Astrocyte (in vitro differentiated cells and primary cell): ENCODE measurements at places on chromosomes 4 and X.
A peak's percentile ranks its signal among the peaks of the same experiment; 100 is the strongest.

GRCh38 chr4:105471566-105472176 is 2.2 kb downstream of the PPA2 start:
- DNase-seq: peak; percentile 64

- no peak for DNase-seq
These were observed 232.5 kb upstream of the GPRIN3 start for GRCh38 chr4:89539797-89540711.

- peak; percentile 92 for DNase-seq
These were observed 195.5 kb upstream of the VEGFC start for GRCh38 chr4:176988226-176988625.

- peak; percentile 4 for DNase-seq
These were observed 46.4 kb downstream of the GPAT3 start for GRCh38 chr4:83582289-83582785.

DNA sequence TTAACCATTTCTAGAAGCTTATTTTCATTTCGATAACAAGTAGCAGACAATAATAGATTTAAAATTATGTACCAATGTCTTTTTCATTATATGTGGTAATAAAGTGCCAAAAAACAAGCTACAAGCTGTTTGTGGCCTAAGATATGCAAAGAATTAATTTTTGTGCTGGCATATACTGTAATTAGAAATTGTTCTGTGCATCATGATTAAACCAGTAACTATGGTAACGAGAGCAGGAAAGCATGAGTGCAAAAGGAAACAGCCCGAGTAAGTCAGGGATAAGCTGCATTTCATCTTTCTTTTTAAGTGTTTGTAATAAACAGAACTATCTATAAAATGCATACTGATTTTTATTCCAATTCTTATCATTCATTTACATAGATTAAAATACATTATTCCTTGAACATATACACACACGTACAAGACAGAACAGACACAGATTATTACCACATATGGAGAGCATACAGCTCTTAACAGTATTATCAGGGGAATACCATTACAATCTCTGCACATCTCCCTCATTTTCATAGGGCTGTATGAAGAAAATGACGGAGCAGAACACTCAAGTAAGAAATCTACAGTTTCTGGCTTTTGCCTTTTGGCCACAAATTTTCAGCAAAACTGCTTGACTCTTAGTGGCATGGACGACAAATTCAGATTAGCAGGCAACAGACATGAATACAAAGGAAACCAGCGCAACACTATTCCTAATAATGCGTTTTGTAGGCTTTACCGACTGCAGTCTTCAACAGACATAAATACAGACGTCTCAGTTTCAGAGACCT is 121.3 kb upstream of the WDR17 start:
- DNase-seq: no peak

DNA sequence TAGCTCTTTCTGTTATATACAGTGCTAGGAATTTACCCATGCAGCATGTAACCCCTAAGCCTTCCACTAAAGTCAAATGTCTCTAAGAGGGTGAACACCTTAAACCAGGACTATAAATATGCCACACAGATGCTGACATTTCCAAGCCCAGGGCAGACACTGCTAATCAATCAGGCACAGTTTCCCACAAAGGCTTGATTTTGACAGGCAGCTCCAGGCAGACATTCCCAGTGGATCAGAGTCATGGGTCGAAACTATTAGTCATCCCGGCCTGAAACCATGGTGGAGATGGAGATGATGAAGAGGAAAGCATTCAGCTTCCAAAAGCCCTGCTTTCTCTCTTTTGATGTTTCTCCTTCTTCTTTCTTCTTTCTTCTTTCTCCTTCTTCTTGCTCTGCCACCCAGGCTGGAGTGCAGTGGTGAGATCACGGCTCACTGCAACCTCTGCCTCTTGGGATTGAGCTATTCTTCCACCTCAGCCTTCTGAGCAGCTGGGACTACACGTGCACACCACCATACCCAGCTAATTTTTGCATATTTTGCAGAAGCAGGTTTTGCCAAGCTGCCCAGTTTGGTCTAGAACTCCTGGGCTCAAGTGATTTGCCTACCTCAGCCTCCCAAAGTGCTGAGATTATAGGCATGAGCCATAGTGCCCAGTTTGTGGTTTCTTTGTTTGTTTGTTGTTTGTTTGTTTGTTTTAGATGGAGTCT is 21.0 kb upstream of the SORCS2 start:
- DNase-seq: no peak

GRCh38 chrX:105314458-105314857 is 94.0 kb upstream of the TEX13A start:
- DNase-seq: peak; percentile 26

DNA sequence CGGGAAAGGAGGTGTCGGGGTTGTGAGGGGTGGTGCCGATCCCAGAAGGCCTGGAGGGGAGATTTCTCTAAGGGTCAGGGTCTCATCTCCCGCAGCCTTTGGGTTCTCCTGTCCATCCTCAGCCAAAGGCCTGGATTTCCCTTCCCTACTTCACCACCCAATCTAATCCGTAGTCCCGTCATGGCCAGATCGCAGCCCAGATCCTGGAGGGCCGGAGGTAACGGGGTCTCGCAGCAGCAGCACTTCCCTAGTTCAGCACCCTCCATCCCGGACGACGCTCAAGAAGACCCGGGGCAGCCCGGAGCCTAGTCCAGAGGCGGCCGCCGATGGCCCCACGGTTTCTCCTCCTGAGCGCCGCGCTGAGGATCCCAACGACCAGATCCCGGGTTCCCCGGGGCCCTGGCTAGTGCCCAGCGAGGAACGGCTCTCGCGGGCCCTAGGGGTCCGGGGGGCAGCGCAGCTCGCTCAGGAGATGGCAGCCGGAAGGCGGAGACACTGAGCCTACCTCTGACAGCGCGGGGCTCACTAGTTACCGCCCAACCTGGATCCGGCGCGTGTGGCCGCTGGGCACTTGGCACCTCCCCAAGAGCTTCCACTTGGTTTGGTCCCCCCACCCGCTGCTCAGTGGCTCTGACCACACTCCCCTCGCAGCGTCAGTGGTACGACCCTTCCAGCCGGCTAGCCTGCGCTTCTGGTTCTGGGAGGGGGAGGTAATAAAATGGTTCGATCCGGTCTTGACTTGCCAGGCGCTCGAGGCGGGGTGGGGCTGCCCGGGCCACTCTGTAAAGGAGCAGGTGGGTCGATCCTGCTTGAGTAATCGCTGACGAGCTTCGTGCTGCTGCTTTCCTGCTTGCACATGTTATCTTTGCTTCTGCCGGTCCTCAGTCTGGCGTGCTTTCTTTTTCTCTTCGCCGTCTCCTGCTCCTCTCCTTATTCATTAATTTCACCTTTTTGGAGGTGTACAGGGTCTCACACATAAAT is 3.6 kb downstream of the MAGIX start:
- DNase-seq: peak; percentile 68

DNA sequence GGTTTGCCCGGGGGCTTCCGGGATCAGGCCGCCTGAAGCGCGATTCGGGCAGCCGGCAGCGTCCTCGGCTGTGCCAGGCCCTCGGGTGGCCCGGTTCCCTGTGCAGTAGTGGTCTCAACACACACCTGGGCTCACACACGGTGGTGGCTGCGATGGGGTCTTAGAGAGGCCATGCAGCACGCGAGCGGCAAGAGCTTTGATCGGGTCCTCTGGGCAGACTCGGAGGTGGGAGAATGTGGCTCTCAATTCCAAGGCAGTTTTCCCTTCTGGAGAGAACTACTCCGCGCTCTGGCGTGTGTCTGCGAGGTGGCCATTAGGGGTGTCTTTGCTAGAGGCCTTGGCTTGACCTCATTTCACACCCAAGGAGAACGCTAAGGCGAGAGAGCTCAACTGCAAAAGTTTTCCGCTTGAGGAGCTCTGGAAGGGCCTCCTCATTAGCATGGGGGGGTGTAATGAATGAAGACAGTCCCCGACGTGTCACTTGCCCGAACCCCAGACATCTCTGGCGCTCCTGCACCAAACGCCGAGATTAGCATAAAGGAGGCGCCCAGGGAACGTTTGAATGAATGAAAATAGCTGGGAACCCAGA is 771 bp upstream of the RBPJ start:
- peak; percentile 37 for DNase-seq

DNA sequence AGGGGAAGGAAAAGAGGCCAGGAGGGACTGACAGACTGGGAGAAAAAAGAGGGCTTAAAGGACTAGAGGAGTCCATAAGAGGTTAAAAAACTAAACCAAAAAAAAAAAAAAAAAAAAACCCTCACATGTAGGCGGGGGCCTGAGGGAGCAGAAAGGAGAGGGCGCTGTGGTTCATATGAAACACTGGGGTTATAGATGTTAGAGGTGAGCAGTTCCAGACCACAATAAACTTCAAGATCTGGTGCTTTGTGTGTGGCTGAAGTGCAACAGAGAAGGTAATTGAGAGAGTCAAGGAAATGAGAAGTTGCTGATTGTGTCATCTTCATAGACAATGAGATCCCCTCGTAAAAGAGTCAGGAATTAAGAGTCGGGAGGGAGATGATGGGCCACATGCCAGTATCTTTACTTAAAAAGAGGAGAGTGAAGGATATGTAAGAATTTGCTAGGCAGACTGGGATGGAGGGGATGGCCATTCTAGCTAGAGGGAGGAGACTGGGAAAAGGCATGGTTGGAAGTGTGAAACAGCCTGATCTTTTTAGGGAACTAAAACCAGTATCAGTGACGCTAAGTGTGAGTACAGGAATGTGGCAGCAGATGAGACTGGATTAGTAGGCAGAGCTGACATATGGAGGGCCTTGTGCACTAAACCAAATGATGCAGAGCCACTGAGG is 18.4 kb upstream of the OGT start:
- DNase-seq: no peak

- no peak for DNase-seq
These were observed 711.0 kb downstream of the RPA4 start for GRCh38 chrX:97594646-97595224.

DNA sequence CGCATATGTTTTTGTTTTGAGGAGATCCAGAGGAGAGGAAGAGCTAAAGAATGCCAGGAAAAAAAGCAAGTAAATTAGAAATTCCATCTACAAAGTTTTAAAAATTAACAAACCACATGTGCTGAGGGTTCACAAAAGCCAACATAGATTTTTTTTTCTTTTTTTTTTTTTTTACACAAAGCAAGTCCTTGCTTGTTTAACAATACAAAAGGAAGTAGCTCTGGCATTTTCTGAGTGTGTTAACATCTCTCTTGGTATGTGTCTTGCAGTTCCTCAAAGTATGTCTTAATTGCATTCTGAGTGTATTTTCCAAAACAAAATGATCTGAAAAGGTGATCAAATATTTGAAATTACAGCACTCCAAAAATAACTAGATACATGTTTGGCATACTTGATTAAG is 1682.7 kb upstream of the AGA start:
- DNase-seq: no peak

GRCh38 chrX:139120760-139121159 is 409.2 kb upstream of the FGF13 start:
- peak; percentile 83 for DNase-seq

DNA sequence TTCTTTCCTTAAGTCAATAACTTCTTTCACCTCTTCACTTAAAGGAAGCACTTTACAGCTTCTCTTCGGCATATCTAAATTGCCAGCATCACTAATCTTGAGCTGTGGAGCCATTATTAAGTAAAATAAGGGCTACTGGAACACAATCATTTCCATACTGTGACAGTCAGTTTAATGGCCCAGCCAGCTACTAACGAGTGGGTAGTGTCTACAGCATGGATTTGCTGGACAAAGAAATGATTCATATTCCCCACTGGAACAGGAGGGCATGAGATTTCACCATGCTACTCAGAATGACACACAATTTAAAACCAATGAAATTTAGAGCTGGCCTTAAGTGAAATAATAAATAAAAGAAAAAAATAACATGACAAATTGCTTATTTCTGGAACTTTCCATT is 72.1 kb downstream of the DDIT4L start:
- no peak for DNase-seq

DNA sequence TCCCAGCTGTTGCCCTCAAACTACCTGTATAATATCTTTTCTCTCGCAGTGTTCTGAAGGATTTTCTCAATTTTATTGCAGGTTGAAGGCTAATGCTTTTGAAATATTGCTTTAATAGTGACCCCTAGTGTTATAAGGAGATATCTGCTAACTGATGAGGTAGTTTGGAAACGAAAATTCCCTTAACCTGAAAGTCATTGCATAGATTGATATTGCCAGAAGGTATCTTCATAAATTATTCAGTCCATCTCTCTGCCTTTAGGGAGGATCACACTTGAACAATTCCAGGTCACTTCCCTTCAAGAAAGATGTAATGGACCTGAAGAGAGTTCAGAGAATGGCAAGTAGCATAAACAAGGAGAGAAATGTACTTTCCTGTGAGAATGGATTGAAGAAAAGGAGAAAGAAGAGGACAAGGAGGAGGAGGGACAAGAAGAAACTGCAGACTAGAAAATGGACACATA is 44.1 kb downstream of the TIGD4 start:
- DNase-seq: peak; percentile 14

- no peak for DNase-seq
These were observed 248.1 kb downstream of the C4orf33 start for GRCh38 chr4:129344058-129344457.

GRCh38 chrX:52078131-52078530 is 9.1 kb upstream of the MAGED4B start:
- DNase-seq: no peak
